ENCODE measurements at places on chromosomes 16 and 17.

DNA sequence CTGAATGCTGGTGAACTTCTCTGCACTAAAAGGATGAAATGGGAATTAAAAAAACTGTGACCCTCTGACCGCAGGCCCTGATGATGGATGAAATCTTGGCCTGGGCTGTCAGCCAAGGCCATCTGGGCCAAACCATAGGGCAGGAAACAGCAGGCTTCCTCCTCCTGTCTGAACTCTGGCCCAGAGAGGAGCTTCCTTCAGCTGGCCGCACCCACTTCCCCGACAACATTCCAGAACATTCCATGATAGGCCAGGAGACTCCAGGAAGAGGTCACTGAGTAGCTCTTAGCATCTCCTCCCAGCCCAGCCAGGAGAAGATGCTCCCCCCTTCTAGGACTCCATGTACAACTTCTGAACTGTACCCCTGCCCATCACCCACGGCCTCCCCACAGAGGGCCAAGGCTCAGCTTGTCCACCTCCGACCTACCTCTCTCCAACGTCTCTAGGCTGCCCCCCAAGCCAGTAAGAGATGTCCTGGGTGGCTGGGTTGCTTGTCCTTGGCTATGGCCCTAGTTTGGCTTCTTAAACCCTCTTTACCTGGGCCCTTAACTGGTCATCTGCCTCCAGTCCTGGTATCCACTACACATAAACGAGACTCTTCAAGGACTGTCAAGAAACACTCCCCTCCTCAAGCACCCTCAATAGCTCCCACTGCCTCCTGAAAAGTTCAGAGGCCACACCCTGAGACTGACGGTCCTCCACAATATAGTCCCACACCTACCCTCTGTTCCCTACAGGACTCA, 1.7 kb downstream of the RPH3AL start:
- no peak for DNase-seq

- DNase-seq: no peak
These were observed 708 bp upstream of the NFAT5 start for GRCh38 chr16:69564845-69565670.

DNA sequence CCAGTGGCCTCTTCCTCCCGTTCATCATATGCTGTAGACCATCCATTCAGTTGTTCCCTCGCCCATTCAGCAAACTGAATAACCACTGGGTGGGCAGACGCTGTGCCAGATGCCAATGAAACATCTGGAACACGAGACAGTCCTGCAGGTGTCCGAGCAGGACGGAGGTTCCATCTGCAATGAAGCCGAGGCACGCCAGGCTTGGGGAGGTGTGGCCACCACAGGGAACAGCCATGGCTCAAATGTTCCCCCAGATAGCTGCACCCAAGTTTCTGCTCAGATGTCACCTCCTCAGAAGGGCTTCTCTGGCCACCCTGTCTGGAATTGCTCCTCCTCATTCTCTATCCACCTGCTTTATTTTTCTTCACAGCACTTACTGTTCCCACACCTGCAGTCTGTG, 30.5 kb downstream of the UBE2O start:
- no peak for DNase-seq

GRCh38 chr16:19722981-19723380, 4.9 kb downstream of the IQCK start:
- DNase-seq: no peak

GRCh38 chr16:85156440-85156839, 44.2 kb upstream of the CIBAR2 start:
- no peak for DNase-seq

DNA sequence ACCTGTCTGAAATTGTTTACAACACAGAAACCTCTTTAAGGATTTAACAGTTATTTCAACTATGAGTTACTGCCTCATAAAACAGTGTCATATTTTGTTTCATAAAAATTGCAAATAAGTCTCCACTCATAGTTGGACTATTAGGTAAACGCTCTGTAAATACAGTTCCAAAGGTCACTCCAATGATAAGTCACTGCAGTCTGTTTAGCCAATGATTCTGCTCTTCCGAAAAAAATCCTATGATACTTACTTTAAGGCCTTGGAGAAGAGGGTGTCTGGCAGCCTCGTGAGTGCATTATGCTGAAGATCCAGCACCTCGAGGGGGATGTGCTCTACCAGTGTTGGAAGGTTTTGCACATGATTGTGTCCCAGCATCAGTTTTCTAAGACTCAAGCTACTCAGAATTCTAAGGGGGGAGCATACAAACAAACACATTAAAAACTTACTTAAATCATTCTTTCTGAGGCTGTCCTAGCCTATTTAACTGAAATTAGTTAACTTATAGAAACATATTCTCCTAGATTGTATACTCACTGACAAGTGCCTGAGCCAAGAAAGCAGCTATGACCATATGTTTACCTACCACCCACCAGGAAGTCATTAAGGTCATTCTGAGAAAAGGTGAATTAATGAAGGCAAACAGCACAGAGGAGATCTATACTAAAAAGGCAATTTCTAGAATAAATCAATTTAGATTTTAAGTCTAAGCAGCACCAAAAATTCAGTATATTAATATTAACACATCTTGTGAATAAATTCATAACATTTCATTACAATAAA, 41.1 kb downstream of the MARVELD3 start:
- DNase-seq: no peak

DNA sequence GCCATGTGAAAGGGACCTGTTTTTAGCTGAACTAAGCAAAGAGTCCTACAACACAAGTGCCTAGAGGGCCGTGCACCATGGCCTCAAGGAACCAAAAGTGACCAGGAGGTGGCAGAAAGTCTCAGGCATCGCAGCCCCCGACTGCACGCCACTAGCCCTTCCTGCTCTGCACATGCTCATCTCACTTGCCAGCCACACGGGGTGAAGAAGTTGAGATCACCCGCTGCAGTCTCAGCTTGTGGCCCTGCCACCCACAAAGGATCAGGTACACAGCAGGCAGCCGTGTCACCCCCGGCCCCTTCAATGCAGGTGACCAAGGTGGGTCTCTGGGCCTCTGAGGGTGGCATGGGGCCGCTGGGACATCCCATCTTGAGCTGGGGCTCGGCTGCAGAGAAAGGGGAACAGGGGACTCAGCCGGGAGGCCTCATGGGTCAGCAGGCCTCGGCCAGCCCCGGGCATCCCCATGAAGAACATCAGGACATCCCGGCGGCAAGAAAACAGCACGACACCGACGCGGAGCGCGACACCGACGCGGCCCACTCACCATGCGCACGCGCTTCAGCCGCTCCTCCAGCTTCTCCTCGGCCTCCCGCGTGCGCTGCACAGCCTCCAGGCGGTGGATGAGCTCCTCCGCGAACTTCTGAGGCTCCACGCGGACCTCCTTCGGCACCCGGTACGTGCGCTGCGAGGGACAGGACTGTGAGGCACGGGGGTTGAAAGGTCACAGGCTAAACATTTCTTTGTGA, 21.0 kb downstream of the PDIA2 start:
- DNase-seq: no peak

- DNase-seq: no peak
These were observed 7.5 kb downstream of the CDH3 start for GRCh38 chr16:68652659-68653058.

GRCh38 chr17:76080768-76081287, 1.8 kb downstream of the ZACN start:
- no peak for DNase-seq

DNA sequence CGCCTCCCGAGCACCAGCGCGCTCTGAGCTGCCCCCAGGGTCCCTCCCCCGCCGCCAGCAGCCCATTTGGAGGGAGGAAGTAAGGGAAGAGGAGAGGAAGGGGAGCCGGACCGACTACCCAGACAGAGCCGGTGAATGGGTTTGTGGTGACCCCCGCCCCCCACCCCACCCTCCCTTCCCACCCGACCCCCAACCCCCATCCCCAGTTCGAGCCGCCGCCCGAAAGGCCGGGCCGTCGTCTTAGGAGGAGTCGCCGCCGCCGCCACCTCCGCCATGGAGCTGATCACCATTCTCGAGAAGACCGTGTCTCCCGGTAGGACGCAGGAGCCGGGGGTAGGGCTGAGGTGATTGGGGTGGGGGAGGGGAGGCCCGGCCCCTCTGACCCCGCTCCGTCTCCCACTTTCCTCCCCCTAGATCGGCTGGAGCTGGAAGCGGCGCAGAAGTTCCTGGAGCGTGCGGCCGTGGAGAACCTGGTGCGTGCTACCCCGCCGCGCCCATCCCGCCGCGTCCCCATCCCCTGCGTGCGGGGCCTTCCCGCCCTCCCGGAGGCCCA, 329 bp downstream of the KPNB1 start:
- peak; percentile 33 for DNase-seq

DNA sequence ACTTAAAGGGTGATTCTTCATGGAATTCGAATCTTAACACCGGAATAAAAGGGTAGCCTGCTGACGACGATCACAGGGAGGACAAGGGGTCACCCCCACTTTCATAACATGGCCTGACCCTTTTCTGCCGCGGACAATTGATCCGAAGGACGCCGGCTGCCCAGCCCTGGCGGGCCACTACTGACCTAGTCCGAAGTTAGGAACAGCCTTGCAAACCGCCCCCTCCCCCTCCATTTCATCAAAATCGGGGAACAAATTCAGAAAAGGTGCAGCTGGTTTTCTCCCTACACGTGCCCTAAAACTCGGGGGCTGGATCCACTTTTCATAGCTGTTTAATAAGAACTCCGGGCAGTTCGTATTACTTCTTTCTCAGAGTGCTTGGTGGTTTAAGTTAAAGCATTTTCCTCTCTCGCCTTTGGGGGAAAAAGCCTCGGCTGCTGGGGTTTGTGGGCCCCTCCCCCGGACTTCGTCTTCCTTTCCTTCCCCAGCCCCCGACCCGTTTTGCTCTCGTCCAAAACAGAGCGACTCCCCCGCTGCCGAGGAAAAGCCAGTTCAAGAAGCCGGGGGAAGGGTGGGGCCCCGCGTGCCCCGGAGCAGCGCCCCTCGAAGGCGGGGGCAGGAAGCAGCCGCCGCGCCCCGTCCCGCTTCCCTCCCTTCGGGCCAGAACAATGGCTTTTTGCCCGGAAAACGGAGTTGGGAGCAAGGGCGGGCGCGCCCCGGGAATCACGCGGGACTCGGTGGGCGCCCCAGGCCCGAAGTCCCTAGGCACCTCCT, 641 bp upstream of the CBX2 start:
- no peak for DNase-seq

- no peak for DNase-seq
These were observed at the start of gene MFAP4 for GRCh38 chr17:19386974-19387920. Gene MFAP4 (minus strand): TSS chr17:19387190. CDS start chr17:19387155, 35 bp downstream.

DNA sequence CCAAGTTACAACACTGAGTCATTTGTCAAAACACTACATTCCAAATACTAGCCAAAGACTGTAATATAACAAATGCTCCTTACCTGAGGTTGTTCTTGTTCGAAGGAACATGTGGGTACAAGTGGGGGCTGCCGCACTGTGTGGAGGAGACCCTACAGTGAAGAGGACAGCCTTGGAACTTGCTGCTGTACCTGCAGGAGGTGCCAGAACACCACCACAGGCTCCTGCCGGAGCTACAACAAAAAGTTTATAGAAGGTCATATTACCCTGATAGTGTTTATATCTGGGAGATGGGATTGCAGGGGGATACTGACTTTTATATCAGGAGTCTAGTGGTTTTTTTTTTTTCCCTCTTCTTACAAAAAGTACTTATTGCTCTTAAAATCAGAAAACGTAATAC, 37.8 kb upstream of the ALDH3A1 start:
- DNase-seq: no peak

DNA sequence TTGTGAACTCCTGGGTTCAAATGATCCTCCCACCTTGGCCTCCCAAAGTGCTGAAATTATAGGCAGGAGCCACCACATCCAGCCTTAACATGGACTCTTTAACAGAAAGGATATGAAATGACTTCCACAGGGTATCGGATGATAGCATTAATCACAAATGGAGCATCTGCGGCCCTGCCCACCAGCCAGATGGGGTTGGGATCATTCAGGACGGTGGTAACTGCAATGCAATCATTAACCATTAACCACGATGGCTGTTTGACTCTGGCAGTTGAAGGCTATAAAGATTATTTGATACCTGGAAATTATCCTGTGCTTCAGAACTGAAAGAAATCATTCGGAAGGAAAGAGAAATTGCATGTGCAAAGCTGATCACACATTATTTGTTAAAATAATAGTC, 5.3 kb upstream of the CHST5 start:
- DNase-seq: no peak

GRCh38 chr17:65181237-65182061, 44.3 kb downstream of the RGS9 start:
- DNase-seq: no peak

- DNase-seq: peak; percentile 46
These were observed 30.1 kb downstream of the VAC14 start for GRCh38 chr16:70770626-70771552.

- no peak for DNase-seq
These were observed 171.4 kb downstream of the COPRS start for GRCh38 chr17:31687505-31688126.

Data from activated T-cell treated with anti-CD3 and anti-CD28 coated beads for 1 hour (primary cell).